ENCODE measurements at places on chromosomes 7 and 10.
A peak's percentile ranks its signal among the peaks of the same experiment; 100 is the strongest.

GRCh38 chr7:74289659-74290552 is 699 bp downstream of the CLIP2 start:
- peak; percentile 26 for DNase-seq

GRCh38 chr10:8049045-8049864 is 5.2 kb upstream of the GATA3 start:
- DNase-seq, result no peak

DNA sequence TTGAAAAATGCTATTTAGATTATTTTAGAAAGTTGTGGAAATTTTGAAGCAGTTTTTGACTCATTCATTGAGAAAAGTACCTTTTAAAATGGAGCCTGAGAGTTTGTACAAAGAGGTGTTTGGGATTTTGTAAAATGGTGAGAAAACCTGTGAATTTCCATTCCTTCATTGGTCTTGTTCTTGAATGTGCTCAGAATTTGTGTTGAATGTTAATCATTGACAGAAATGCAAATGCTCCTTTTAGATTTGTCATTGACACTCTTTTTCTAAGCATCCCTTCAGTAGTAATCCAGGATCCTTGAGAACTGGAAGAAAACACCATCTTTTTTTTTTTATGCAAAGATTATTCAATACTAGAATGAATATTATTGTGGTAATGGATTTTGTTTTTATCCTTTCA is 74.8 kb downstream of the LCOR start:
- no peak for DNase-seq

DNA sequence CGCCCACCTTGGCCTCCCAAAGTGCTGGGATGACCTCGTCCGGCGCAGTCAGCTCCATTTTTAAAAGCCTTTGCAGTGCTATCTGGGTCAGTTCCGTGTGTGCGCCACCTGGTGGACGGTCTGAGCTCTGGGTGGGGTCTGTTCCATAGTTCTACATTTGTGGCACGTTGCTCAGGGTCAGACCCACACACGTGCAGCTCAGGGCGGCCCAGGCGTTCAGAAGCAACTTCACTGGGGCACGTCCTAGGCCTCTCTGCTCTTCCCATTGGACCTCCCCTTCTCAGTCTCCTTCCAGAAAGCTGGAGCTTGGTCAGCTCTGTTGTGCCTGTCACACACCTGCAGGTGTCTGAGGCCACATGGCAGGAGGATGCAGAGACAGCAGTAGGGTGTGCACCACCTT is 137.9 kb downstream of the DNAJB6 start:
- DNase-seq, result no peak

GRCh38 chr7:108442039-108442568 is 14.1 kb downstream of the NRCAM start:
- peak; percentile 67 for DNase-seq

All from activated naive CD8-positive, alpha-beta T cell treated with anti-CD3 and anti-CD28 coated beads for 36 hours (primary cell).